T follicular helper cell (primary cell): ENCODE measurements at places on chromosomes 3 and 15.
A peak's percentile ranks its signal among the peaks of the same experiment; 100 is the strongest.

- DNase-seq: no peak
These were observed 11.7 kb upstream of the MAP1A start for GRCh38 chr15:43505738-43506137.

- DNase-seq: no peak
These were observed 9.9 kb downstream of the RBP1 start for GRCh38 chr3:139529662-139530061.

GRCh38 chr3:155595371-155595770 lies 149.5 kb downstream of the PLCH1 start:
- DNase-seq: no peak

DNA sequence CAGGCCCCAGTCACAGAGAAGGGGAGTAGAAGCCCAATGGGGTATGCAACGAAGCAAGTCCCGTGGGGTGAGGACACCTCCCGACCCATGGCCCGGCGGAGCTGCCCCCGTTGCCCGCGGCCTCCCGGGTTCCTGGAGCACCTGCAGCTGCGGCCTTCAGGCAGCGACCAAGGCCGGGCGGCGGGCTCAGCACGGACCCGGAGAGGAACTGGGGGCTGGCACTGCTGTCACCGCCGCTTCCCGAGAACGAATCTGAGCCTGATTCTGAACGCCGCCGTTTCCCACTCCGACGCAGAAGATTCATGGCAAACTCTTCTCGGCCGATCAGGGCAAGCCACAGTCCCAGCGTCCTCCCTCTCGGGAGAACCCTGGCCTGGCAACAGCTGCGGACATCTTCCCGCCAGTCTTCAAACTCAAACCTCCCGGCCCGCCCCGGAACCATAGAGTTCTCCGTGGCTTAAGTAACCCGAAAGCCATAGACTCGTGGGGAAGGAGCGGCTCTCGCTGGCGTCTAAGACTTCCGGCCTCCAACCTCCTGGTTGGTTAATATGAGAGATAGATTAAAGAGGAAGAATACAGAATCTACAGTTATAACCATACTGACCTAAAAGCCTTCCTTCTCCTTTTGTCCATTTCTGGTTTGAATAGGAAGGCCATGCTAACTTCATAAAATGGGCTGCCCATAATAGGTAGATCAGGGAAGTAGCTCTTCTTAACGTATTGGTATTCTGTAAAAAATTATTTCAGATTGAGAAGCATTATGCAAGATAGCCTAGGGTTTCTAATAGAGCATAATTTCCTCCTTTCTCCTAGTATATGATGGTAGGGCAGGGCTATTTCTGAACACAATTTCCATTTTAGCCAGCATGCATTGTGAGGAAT lies at the start of gene POLQ:
TSS of gene POLQ (minus strand) at position 415 of the 882 bp plus-strand sequence. CDS start at position 304, 111 bp downstream.
- DNase-seq: peak; percentile 78

- no peak for DNase-seq
These were observed 38.8 kb downstream of the TM2D3 start for GRCh38 chr15:101613130-101614000.

DNA sequence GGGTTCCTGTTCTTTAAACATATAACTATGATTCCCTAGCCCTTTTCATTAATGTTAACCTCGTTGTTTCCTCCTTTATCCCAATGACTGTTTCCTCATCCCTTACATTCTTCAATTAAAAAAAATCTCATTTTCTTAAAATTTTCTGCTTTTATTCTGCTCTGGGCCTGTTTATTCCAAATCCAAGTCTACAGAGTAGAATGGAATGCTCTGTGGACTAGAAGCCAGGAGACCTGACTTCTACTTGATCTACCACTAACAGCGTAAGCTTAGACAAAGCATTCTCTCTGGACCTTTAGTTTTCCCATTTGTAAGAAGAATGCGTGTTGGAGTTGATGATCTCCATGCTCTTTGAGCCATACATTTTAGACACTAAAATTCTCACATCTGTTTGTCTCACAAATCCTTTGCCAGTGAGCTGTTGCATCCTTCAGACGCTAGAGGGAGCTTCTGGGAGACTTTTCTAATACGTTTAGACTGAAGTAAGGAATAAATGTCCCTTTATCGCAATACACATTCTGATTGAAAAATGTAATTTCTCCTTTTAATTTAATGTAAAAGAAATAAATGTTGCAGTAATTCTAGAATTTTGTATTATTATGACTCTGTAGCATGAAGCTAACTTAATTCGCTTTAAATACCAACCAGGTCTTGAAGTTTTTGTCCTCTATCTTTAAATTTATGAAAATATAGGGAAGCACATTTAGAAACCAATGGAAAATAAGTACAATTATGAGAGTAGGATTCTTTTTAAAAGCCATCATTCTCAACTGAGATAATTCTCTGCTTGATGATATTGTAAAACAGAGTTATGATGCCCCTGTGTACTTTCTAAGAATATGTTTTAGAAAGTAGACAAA lies 21.7 kb upstream of the GMNC start:
- DNase-seq: no peak

DNA sequence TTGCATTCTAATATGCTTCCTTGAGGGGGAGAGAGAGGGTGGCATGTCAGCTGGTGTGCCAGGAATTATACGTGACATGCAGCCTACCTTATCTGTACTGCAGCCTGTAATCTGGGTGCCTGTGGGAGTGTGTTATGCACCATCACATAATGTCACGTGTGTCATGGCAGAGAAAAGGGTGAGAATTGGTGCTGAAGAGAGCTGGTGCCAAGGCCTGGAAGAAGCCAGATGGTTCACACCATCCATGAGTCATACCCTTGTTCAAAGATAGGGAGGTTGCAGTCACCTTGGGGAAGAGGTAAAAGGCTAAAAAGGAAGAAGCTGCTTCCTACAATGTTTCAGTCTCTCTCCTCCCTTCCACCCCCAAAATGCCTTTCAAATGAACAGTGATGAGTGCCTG lies 5.3 kb downstream of the BRPF1 start:
- no peak for DNase-seq

- DNase-seq: no peak
These were observed 52.6 kb upstream of the ABHD10 start for GRCh38 chr3:111926266-111926676.

GRCh38 chr3:11690863-11691766 lies 47.4 kb upstream of the VGLL4 start:
- DNase-seq: no peak

GRCh38 chr15:41892621-41893421 lies 1.0 kb downstream of the SPTBN5 start:
- no peak for DNase-seq

DNA sequence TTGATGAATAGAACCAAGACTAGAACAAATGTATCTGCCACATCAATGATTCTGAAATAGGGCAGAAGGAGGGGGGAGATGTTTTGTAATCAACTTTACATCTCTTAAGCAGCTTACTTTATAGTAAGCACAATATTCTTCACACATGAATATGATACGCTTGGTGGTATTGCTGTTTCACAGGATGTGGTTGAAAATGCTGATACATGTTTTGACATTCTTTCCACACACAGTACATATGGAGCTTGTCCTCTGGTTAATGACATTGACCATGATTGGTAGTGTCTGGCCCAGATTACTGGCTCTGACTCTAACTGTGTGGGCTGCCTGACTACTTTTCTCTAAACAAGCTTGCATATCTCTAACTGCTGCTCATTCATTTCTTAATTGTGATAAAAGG lies 168.9 kb downstream of the KLHL25 start:
- no peak for DNase-seq

DNA sequence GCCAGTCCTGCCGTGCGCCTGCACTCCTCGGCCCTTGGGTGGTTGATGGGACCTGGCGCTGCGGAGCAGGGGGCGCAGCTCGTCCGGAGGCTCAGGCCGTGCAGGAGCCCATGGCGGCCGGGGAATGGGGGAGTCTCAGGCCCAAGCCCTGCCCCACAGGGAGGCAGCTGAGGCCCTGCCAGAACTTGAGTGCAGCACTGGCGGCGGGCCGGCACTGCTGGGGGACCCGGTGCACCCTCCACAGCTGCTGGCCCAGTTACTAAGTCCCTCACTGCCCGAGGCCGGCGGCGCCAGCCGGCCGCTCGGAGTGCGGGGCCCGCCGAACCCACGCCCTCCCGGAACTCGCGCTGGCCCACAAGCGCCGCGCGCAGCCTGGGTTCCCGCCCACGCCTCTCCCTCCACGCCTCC lies 190.9 kb upstream of the MME start:
- no peak for DNase-seq

DNA sequence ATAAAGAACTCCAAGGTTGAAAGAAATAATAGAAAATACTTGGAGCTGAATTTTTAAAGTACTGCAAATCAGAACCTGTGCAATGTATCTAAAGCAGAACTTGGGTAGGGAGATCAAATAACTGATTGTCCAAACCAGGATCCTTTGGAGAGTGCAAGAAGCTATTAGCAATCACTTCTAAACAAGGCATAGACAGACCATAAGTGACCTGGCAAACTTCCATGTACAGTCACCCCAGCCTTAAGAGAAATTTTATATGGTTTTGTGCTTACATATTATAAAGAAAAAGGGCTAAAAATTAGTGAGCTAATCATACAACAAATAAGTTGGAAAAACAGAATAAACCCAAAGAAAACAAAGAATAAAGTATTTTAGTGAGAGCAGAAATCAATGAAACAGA lies 35.2 kb downstream of the ETV5 start:
- DNase-seq: no peak

DNA sequence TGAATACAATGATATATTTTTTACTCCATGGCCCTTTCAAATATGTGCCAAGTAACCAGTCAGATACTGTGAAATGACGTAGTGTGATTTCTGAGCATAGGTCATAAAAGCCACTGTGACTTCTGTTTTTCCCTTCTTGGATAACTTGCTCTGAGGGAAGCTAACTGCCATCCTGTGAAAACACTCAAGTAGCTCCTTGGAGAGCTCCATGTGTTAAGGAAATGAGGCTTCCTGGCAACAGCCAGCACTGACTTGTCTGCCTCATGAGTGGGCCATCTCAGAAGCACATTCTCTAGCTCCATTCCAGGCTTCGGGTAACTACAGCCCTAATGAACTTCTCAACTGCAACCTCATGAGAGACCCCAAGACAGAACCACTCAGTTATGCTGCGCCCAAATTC lies 9.5 kb upstream of the CCDC80 start:
- DNase-seq: no peak

GRCh38 chr3:72776-73175 lies 123.8 kb upstream of the CHL1 start:
- DNase-seq: no peak

GRCh38 chr3:129107793-129108192 lies 13.8 kb downstream of the RAB43 start:
- DNase-seq: no peak
